ENCODE measurements at places on chromosomes 4 and X.

DNA sequence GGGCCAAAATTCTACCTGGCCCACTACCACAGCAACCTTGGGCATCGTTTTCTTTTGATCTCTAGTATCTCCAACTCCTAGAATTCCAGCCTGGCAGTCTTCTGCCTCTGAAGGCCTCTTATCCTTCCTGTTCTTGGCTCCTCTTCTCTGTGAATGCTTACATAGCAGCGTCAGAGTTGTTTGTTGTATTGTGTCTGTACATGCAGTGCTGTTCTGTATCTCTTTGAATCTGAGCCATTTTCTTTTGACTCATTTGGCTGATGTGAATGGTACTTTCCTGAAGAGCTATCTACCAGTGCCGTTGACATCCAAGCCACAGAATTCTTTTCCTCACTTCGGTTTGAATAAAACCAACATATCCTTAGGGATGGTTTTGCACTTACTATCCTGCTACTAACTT lies 79.2 kb downstream of the TMEM164 start:
- no peak for DNase-seq

GRCh38 chrX:33062041-33062440 lies 149.3 kb downstream of the DMD start:
- no peak for DNase-seq

- DNase-seq = peak; percentile 50
Observed at GRCh38 chrX:69546417-69546816, 42.3 kb downstream of the NALF2 start.

- no peak for DNase-seq
Observed at GRCh38 chr4:79907001-79907400, 166.0 kb downstream of the ANTXR2 start.

GRCh38 chr4:29295280-29295679 lies 1424.9 kb upstream of the PCDH7 start:
- DNase-seq = no peak

DNA sequence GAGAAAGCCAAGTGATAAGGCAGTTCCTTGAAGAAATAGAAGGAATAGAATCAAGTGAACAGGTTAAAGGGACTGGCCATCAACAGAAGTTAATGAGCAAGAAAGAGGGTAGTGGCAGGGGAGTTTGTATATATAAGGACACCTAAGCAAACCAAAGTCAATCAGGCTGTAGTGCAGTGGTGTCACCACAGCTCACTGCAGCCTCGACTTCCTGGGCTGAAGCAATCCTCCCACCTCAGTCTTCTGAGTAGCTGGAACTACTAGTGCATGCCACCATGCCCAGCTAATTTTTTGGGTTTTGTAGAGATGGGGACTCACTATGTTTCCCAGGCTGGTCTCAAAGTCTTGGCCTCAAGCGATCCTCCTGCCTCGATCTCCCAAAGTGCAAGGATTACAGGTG lies 15.9 kb downstream of the ACOT9 start:
- no peak for DNase-seq

DNA sequence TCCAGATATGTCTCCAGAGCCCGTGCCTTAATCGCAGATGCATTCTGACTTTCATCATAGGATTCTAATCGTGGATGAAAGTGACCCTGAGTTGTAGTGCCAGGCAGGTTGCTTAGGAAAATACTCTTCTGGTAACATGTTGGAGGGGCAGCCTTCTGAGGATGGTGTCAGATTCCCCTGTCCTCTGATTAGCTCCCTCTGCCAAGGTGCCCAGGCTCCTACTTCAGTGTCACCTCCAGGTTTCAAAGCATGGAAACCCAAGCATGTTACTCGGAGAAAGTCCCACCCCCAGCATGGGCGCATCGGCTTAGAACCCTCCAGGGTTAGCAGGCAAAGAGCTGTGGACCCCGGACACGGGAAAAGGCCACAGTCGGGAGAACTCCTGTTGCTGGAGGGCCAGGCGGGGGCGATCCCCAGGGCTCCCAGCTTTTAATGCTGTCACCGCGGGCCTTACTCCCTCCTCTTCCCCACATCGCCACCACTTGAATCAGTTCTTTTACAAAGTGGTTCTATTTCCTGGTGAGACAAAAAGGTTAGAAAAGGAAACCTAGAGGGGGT lies 44.5 kb downstream of the TRIM2 start:
- peak; percentile 79 for DNase-seq

DNA sequence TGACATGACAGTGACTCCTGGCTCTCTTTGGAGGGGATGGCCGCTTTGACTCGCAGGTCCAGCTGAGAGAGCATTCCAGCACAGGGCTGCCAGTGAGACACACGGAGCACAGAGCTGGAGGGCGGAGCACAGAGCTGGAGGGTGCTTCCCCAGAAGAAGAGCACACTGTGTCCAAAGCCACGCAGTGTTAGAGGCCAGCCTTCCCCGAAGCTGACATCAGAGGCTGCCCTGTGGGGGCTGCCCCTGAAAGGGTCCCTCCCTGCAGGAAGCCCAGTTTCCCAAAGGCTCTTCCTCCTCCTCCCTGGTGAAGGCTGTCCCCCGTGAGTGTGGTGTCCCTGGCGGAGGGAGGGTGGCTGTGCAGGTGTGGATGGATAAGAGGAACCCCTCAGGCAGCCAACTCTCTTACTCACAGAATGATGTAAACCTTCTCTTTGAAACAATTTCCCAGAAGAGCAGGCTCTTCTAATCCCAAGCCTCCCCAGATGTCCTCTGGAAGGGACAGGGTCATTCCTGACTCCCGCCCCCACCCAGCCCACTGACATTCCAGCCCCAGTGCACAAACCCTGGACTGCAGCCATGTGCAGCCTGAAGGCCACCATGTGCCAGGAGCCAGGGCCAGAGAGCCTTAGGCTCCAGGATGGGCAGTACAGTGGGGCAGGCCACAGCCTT lies 53.4 kb downstream of the PSAPL1 start:
- DNase-seq = peak; percentile 44

DNA sequence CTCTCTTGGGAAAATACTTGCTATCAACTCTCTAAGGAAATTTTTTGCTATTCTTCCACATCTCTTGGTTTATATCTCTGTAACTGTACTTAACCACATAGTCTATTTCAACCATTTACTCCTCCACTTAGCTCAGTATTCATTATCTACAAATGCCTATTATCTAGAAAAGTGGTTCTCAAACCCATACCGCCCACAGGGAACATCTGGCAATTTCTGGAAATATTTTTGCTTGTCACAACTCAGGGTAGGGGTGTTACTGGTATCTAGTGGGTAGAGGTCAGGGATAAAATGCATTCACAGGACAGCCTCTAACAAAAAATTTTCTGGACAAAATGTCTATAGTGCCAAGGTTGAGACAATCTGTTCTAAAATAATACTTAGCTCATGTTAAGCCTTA lies 14.4 kb downstream of the ATRX start:
- DNase-seq = no peak

DNA sequence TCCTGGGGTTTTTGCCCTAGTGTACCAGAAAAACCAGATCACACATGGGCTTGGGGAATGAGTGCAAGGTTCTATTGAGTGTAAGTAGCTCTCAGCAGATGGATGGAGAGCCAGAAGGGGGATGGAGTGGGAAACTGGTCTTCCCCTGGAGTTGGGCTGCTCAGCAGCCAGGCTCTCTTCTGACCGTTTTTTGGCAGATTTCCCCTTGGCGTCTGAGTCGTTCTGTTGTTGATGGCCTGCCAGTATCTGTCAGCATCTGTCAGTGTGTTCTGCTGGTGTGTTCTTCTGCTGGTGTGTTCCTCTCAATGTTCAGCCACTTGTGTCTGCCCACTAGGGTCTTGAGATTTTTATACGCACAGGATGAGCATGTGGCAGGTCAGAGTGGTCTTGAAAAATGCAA lies 633.9 kb upstream of the CPEB2 start:
- DNase-seq = no peak

GRCh38 chr4:98166025-98166730 lies 22.9 kb upstream of the STPG2 start:
- no peak for DNase-seq

DNA sequence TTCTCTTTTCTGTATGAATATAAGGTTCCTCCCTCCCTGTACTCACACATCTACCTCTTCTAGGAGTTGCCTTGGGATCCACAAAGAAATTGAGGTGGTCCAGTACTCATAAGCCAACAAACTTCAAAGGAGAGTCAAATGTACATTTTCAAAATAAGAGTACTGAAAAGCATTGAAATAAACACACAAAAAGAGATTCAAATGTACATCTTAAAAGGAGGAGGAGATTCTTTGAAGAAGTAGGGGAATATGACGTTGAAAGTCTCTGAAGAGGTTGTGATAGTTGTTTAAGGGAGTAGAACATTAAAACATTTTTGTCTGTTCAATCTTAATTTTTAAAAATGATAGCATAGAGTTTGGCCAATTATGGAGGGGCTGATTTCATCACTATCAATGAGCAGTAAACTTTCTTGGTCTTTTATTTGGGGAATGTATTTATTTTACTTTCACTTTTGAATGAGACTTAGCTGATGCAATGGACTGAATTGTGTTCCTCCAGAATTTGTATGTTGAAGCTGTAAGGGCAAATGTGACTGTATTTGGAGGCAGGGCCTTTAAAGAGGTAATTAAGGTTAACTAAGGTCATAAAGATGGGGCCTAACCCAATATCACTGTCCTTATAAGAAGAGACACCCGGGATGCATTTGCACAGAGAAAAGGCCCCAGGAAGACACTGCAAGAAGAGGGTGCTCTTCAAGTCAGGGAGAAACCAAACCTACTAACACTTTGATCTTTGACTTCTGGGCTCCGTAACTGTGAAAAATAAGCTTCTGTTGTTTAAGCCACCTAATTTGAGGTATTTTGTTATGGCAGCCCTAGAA lies 226.3 kb upstream of the PGRMC2 start:
- no peak for DNase-seq

- DNase-seq = no peak
Observed at GRCh38 chr4:182832352-182833120, 84.7 kb downstream of the DCTD start.

DNA sequence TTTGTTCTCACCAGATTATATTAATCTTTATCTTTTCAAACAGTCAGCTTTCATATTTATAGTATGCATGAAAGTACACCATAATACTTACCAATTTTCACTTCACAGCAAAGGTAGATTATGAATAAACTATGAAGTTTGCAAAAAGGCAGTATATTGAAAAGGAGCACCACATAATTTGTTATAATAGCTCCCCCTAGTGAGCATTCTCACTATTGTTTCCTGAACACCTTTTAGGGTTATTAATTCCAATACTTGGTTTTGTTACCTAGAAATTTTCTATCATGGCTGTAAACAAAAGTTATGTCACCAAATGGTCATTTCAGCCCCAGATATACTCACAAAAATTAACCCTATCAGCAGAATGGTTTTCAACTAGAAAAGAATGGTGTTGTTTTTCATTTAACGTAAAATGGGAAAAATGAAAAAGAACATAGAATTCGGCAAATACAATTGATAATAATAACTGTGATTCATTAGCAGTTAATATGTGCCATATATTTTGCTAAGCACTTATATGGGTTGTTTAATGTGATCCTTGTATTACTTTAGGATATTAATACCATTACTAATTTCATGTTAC lies 30.2 kb upstream of the NKX6-1 start:
- DNase-seq = no peak

DNA sequence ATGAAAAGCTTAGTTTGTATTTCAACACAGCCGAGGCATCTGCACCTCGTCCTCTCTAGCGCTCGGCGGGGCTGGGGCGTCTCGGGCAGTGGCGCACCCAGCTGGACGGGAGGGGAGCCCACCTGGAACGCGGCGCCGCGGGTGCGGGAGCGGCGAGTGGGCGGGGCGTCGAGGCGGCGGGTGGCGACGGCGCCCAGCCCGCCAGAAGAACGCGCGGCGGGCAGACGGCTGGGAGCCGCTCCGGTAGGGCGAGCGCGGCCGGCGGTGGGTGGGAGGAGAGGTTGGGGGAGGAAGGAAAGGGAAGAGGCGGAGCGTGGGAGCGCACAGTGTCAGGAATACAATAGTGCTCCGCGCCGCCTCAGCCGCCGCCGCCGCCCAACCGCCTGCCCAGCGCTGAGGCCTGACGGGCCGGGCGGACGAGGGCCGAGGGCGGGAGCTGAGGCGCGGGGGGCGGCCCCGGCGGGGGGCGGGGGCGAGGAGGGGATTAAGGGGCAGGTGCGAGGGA lies at the start of gene JADE3:
Gene JADE3 (plus strand): TSS at position 324 of the 505 bp plus-strand sequence. CDS start 72,474 bp downstream, outside the sequence.
- peak; percentile 88 for DNase-seq

DNA sequence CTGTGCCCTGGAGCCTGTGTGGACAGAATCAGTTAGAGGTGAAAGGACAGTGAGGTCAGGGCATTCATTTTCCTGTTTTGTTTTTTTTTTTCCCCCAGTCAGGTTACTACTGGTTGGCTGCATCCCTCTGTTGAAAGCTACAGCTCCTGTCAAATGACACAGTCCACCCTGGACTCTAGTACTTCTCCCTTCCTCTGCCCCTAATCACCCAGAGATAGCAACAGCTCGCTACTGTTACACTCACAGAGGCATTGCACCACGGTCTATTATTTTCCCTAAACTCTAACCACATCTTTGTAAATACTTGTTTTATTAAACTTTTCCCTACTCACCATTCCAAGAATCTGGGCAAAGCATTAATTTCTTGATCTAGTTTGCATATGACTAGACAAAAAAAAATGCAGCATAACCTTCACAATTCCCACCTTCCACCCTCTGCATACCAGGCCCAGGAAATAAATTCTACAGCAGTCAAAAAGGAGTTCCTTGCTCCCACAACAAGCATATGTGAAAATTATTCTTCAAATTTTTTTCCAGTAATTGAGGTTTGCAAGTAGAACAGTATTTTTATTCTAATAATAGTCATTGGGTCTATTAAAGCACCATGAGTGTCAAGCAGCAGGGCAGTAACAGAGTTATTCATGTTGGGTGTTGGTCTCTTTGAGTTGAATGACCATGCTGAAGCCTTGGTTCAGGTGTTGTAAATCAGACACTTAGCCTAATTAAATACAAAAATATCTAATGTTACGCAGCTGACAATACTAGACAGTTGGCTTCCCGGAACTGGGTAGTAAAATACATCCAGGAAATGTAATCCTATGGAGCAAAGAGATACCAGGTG lies 329.2 kb downstream of the INPP4B start:
- no peak for DNase-seq

DNA sequence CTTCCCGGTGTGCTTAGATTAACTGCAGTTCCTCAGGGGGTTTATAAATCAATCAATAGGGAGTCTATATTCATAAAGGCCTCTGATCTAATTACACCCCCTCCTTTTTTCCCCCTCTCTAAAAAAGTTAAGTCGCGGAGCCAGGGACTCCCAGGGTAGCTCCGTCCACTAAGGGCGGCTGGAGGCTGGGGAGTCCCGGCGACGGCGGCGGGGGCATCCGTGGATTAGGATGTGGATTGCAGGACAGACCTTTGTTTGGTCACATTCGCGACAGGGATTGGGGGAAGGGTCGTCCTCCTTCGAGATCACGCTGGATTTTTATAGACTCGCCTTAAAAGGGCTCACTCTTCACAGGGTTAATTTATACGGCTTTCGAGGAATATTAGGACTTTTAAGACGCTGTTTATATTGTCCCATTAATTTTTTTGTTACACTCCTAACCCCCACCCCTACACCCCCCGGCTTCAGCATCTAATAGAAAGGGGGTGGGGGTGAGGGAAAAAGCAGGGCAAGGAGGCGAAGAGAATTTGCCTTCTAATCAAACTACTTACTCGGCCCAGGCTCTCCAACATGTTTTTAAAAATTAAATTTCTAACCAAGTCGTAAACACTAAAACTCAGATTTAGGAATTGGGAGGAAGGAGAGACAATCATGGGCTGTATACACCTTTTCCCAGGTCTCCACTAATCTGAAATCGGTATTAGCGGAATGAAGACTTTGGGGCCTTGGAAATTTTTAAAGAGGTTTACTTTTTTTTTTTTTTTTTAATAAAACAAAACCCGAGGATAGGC lies 8.5 kb downstream of the PITX2 start:
- DNase-seq = peak; percentile 97

- no peak for DNase-seq
Observed at GRCh38 chr4:118732591-118733330, 47.6 kb downstream of the METTL14 start.

- DNase-seq = no peak
Observed at GRCh38 chrX:150478496-150479492, 89.6 kb upstream of the MTM1 start.

- DNase-seq = no peak
Observed at GRCh38 chr4:62513306-62513705, 1313.2 kb downstream of the ADGRL3 start.

Measured in endodermal cell (in vitro differentiated cells).